ENCODE measurements at places on chromosomes 3 and 15. TPM values are rescaled to one million over a fixed set of nuclear protein-coding genes. Genes with fewer than 3 reads are reported as not detected.

The TMEM40 gene
- not detected for total RNA-seq

DNA sequence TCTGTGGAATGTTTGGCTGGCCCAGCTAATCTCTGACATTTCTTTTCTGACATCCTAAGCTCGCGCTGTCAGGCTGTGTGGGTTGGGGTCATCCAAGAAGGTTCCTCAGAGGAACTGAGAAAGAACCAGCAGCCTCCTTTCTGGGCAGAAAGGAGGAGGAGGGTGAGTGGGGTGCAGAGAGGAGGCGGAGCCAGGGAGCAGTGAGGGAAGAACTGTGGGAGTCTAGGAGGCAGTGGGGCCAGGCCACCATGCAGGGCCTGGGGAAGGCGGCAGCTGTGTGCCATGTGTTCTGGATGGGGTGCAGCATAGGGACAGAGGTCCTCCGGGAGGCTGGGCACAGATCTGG is 5.3 kb downstream of the SEMA7A start:
- no peak for DNase-seq

The DLL4 gene
- 30.2 TPM for total RNA-seq

GRCh38 chr3:178277605-178278004 is 258.6 kb upstream of the KCNMB2 start:
- DNase-seq: no peak

DNA sequence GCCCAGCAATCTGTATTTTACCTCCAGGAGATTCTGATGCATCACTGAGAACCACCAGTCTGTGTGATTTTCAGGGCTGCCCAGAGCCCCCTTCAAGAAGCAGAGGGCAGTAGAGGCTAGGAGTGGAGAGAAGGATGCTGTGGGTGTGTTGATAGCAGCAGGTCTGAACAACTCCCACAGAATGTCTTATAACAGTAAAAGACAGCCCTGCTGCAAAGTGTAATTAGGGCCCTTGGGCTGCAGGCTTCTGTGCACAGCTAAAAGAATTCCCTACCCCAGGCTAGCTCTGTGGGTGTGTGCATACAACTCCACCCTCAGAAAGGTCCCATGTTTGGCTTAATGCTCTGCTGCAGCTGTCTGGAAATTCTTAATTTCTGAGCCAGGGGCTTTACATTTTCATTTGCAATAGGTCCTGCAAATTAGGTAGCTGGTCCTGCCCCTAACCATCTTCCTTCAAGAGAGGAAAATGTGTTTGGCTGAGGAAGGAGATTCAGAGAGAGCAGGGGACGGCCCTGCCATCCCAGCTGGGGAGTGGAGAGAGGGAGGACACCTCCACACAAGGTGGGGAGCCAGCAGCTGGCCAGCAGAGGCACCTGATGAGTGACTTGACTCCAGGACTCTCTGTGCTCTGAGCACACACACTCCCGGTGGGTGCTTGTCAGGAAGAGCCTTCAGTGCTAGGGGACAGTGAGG is 43.2 kb upstream of the RAB6B start:
- DNase-seq: no peak

The TM4SF18 gene
- 6.2 TPM for total RNA-seq

DNA sequence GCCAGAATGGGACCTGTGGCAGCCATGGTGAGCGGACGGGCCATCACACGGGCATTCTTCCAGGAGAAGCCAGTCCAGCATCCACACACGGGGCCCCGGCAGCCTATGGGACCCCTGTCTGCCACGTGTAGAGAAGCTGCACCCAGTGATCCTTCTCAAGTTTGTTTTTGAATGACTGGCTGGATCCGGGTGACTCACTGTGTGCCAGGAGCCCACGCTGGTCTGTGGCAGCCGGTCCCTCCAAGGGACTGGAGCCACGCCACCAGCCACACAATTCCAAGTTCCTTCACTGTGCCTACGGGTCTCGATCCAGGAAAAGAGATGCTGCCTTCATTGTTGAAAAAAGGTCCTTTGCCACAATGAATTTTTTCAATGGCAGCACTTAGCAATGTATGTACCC is 58.1 kb downstream of the ATP10A start:
- DNase-seq: no peak

The LRRIQ4 gene
- total RNA-seq: not detected

The C3orf70 gene
- 16.5 TPM for total RNA-seq

GRCh38 chr15:69518806-69519205 is 66.2 kb downstream of the RPLP1 start:
- DNase-seq: no peak

The GPR62 gene
- not detected for total RNA-seq

The SCN11A gene
- total RNA-seq: not detected

- no peak for DNase-seq
These were observed 755.7 kb downstream of the MCTP2 start for GRCh38 chr15:94987085-94987484.

GRCh38 chr15:37792351-37792750 is 142.1 kb upstream of the TMCO5A start:
- no peak for DNase-seq

GRCh38 chr3:72485641-72486040 is 362.6 kb downstream of the SHQ1 start:
- DNase-seq: no peak

The FRMD4B gene
- total RNA-seq: 13.5 TPM

DNA sequence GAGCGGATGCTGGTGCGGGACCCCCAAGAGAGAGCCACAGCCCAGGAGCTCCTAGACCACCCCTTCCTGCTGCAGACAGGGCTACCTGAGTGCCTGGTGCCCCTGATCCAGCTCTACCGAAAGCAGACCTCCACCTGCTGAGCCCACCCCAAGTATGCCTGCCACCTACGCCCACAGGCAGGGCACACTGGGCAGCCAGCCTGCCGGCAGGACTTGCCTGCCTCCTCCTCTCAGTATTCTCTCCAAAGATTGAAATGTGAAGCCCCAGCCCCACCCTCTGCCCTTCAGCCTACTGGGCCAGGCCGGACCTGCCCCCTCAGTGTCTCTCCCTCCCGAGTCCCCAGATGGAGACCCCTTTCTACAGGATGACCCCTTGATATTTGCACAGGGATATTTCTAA is 6.9 kb downstream of the ANKRD63 start:
- DNase-seq: no peak

DNA sequence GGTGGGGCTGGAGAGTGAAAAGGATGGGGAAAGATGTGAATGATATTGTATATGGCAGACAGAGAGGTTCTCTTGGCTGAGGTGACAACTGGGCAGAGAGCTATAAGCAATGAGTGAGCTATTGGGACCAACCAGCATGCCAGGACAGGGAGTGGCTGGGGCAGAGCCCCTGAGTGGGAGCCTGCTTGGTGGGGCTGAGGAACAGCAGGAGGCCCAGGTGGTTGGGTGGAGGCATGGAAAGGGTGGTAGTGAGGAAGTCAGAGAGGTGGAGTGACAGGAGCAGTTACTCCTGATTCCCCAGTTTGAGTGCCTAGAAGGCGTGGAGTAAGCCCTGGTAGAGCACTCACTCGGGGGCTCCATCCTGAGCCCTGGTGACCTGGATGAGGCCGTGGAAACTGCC is 15.5 kb upstream of the TNFAIP8L3 start:
- no peak for DNase-seq

GRCh38 chr3:77303955-77304699 is 264.2 kb downstream of the ROBO2 start:
- DNase-seq: no peak

- no peak for DNase-seq
These were observed 13.3 kb upstream of the PLSCR1 start for GRCh38 chr3:146557745-146558144.

DNA sequence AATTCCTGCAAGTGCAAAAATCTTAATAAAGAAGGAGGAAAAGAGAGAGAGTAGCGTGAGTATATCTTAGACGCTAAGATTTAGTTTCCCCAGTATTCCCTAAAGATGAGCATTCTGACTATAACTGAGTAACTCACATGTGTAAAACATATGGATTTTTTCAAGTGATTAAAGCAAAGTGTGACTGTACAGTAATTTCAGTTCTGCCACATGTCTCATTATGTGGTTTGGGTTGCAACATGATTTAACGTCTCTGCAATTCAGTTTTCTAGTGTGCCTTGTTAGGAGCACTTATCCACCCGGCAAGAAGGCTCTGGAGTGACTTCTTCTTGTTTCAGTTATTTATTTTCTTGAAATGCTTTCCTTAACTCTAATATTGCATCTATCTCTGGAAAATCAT is 514.1 kb downstream of the ROBO1 start:
- DNase-seq: no peak

The CHRFAM7A gene
- 0.21 TPM for total RNA-seq

DNA sequence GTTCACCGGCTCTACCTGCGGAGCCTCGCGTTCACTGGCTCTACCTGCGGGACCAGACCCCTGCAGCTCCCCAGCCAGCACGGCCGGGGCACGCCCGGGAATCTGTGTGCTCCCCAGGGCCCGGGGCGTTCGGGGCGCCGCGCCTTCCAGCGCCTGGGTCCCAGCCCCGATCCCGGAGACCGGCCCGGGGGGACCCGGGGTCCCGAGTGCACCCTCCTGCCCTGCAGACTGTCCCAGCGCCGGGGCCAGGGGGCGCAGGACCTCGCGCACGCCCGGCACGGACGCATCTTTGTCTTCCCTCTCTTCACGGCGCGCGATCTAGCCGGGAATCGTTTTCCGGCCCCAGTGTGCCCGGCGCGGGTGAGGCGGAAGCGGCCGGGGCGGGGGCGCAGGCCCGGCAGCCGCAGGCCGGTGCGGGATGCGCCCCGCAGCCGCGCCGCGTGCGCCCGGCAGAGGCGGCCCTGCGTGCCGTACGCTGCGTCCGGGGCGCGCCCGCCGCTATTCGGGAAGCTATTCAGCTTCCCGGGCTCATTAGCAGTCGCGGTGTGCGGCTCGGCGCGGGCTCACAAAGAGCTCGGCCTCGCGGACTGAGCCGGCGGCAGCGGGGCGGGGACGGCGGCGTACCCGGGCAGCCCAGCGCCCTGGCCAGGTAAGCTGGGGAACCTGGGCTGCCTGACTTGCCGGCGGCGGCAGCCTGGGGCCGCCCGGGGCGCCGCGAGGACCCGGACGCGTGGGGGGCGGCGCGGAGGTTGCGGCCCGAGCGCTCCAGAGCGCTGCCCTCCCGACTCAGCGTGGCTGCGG is at the start of gene APBA2:
TSS of gene APBA2 (plus strand) at position 345 of the 801 bp plus-strand sequence. CDS start 167,911 bp downstream, outside the sequence.
- no peak for DNase-seq

DNA sequence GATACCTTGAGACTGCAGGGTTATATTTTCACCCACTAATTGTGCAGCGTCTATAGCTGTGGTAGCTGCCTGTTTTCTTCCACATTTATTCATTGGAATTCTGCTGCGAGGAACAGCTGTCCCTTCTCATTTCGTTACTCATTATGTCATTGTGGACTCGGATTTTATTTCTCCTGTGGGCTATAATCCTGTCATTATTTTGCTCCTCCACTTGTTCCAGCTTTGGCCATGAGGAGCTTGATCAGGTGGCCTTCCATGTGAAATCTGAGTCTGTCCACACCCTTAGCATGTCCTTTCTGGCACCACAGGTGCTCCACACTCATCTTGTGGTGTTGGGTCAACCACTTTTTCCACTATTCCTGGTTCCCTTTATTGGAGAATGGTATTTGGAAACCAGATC is 14.8 kb downstream of the LYSMD4 start:
- no peak for DNase-seq

DNA sequence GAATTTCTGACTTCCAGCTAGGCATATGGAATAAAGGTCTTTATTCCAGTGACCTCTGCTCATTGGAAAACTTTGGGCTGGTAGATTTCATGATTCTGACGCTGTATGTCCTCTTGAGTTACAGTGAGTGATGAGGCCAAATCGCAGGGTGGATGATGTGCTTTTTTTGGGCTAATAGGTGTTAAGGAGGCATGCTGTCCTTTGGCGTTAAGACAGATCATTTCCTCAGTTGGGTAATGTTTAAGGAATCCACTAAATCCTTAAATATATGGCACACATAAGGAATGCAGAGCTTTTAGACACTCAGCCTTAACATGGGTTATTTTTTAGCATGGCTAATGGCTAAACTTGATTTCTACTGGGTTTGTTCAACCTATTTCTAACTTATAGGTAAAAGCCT is 87.9 kb downstream of the LPP start:
- DNase-seq: no peak

DNA sequence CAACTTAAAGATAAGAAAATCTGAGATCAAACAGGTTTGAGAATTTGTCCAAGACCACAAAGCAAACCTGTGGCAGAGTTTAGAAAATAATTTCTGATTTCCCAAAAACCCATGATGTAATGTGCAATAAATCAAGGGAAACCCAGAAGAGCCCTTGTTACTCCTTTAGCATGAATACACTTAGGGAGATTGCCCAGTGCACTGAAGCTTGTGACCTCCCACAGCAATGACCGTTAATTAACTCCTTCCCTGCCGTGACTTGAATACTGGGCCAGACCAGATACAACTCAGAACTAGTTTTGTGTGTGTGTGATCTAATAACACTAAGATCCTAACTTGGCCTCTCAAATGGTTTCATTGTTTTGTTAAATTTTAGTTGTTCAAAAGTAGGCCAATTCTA is 2.5 kb downstream of the PRKAR2A start:
- no peak for DNase-seq

- DNase-seq: no peak
These were observed 46.2 kb downstream of the CHL1 start for GRCh38 chr3:242602-243355.

The APH1B gene
- 17.0 TPM for total RNA-seq

The HIGD1A gene
- 109 TPM for total RNA-seq

DNA sequence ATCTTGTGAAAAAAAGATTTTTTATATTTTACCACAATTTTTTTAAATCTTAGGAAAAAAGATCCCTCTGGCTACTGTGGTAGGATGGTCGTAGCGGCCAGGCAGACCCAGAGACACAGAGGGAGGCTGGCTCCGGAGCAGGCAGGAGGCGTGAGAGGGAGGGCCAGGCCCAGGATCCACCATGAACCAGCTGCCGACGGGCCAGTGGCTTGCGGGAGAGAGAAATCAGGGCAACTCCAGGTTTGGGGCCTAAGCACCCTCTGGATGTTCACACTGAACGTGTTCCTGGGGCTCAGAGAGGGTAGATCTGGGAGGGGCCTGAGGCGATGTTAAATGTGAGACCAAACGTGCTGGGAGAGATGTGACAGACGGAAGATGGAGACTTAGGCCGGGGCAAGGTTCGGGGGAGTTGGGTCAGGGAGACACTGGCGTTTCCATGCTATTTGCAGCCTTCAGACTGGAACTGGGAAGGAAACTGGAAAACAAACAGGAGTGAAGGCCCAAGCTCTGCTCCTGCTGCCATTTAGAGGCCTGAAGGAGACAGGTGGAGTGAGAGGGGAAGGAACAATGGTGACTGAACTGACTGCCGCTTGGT is 1.6 kb upstream of the VILL start:
- no peak for DNase-seq

Data from ascending aorta (tissue), 2 donors.